NCI-H345 (cell line): ENCODE measurements at places on chromosomes 6 and 20.

DNA sequence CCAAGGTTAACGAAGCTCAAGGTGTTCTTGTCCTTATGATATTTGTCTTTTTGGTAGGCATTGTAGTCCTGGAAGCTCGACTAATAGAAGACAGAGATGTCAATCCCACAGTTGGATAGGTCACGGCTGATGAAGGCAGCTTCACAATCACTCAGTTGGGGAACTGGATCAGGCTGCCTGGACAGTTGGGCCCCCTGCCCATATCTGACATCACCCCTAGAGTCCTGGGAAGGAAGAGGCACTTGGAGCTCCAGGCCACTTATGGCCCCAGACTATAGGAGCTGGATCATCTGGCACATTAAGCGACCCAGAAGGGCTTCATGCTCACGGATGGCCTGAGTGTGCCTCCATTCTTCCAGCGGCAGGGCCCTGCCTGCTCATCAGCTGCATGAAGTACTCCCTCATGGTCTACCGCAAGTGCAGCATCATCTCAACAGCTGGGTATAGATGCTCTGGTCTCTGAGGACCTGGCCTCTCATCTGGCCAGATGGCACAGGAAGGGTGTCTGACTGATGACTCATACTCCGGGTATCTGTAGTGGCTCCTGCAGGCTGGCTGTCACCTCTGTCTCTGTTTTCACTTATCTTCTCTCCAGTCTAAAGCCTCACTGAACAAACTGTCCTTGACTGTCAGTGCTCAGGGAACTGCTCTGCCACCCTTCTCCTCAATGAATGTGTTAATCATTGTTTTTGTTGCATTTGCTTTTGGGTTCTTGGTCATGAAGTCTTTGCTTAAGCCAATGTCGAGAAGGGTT lies 29.2 kb upstream of the SSR1 start:
- peak; percentile 0 for DNase-seq

- peak; percentile 74 for DNase-seq
Observed at GRCh38 chr6:17392978-17393891, at the start of gene CAP2. Gene CAP2 (plus strand): TSS chr6:17393595. CDS start chr6:17421556, 27,961 bp downstream.

GRCh38 chr6:17638212-17638715 lies 38.2 kb downstream of the FAM8A1 start:
- no peak for DNase-seq

GRCh38 chr6:109229536-109229935 lies 134.2 kb downstream of the CEP57L1 start:
- DNase-seq, result no peak

GRCh38 chr6:140070846-140071473 lies 696.5 kb upstream of the CITED2 start:
- DNase-seq, result no peak

- no peak for DNase-seq
Observed at GRCh38 chr6:34490390-34491090, 24.7 kb downstream of the PACSIN1 start.

- no peak for DNase-seq
Observed at GRCh38 chr6:84065693-84066290, 32.2 kb downstream of the MRAP2 start.

GRCh38 chr6:107821591-107821990 lies 2.5 kb downstream of the SCML4 start:
- no peak for DNase-seq

- DNase-seq, result no peak
Observed at GRCh38 chr6:139137706-139138105, 2.8 kb downstream of the HECA start.

DNA sequence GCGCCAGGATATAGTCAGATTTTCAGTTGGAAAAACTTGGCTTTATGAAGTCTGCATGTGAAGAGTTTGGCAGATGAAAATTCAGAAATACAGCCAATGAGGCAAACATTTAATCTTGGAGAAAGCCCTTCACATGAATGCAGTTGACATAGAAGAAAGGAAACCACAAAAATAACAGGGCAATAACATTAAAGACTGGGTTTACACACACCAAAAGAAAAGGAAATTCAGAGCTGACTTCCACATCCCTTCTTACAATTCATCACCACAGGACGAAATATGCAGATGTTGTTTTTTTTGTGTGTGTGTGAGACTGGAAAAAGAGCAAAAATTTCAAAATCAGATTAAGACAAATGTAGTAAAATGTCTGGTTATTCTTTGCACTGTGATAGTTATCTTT lies 69.8 kb upstream of the HEY2 start:
- no peak for DNase-seq

- no peak for DNase-seq
Observed at GRCh38 chr6:17477356-17477755, 84.0 kb downstream of the CAP2 start.

DNA sequence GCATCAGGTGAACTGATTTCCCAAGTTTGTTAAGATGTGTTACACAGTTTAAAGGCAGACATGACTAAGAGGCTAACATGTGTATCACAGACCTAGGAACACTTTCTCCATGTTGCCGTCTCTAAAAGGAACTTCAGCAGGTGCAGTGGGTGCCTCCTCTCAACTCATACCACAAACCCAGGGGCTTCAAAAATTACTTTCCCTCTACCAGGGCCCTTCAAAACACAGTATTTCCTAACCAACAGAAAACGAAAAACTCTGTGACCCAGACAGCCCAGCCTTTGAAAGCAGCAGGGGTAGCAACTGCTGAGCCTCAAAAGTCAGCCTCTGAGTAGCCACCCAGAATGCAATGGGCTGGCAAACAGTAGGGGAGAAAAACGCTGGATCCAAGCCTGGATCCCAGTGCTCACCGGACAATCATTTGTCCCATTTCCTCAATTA lies 28.5 kb downstream of the B4GALT5 start:
- DNase-seq, result no peak

- no peak for DNase-seq
Observed at GRCh38 chr20:34299556-34300255, 3.4 kb downstream of the AHCY start.

DNA sequence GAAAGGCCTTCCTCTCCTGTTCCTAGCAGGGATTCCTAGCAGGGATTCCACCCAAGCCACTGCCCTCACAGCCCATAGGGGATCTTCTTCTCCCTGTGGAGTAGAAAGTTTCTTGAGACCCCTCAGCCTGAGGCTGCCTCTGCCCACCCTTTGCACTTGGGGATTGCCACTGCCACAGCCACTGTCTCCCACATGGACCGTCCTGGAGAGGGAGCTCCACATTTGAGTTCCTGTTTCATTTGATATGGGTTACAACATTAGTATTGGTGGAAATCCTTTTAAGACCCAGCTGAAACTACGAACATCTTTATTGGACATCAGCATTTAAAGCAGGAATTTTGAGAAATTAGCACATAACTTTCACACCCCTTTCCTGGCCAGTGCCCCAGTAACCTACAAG lies 25.6 kb downstream of the HLA-G start:
- DNase-seq, result no peak

DNA sequence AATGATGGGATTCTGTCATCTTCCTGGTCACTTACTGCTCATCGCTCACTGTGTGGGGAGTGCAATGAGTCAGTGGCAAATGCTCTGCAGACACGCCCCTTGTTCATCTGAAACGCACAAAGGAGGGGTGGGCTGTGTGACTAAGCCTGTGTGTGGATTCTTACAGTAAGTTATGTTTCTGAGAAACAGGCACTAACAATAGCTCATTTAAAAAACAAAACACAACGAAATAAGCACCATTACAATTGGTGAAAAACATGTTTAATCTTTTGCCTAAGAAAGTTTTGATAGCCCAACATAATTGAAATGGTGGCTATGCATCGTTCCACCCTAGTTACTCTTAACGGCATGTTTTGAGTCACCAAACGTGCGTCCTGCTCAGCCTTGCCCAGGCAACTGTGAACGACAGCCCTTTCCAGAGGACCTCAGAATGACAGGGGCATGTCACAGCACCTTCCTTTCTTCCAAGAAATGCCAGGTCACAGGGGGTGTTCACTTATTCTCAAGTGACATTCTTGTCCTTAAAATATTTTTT lies 118.4 kb upstream of the SGK1 start:
- peak; percentile 17 for DNase-seq

DNA sequence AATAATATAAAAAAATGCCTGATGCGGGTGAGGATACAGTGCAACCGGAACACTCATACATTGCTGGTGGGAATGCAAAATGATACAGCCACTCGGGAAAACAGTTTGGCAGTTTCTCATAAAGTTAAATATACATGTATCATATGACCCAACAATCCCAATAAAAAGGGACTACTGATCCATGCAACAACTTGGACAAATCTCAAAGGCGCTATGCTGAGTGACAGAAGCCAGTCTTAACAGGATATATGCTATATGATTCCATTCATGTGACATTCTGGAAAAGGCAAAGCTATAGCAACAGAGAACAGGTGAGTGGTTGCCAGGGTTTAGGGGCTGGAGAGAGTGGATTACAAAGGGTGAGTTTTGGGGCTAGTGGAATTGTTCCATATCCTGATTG lies 170.2 kb upstream of the MLN start:
- no peak for DNase-seq

DNA sequence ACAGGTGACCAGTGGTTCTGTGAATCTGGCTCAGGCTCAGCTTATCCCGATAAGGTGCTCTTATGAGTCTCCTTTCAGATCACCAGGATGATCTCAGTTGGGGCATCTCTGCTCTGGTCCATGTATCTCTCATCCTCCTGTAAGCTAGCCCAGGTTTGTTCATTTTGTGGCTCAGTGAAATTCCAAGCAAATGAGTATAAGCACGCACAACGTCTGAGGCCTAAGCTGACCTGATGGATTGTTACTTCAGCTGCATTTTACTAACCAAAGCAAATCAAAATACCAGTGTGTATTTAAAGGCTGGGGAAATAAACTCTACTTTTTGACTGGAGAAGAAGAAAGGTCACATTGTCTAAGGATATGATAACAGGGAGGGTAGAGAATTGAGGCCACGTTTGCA lies 551.0 kb upstream of the BTBD3 start:
- no peak for DNase-seq

DNA sequence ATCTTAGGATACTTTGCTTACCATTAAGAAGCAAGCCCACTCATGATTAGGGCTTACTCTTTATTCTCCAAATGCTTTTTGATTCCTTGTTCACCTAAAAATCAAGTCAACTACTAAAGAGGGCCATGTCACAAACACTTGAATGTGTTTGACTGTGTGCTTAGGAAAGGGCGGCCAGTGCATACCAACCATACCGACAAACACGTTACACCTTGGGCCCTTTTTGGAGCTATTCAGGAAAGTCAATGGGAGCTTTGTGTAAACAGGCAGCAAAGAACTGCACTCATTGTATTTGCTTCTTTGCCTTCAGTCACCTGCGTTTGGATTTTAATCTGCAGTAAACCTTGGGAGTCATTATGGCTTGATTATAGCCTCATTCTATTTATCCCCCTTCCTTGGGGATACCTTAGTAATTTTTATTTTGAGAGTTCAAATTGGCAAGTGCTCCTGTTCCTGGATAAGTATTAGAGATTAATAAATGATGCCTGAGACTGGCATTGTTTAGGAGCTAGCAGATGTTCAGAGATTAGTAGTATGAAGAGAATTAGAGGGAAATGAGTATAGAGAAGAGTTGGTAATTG lies 102.6 kb upstream of the HDGFL1 start:
- peak; percentile 58 for DNase-seq

- DNase-seq, result no peak
Observed at GRCh38 chr6:93341900-93342613, 77.3 kb downstream of the EPHA7 start.

- no peak for DNase-seq
Observed at GRCh38 chr6:147022041-147022440, 182.2 kb upstream of the STXBP5 start.

- no peak for DNase-seq
Observed at GRCh38 chr6:22601984-22602383, 32.6 kb downstream of the HDGFL1 start.

GRCh38 chr20:63747622-63748069 lies 8.1 kb downstream of the SLC2A4RG start:
- DNase-seq, result no peak

GRCh38 chr6:35718375-35718736 lies 18.5 kb upstream of the ARMC12 start:
- DNase-seq, result no peak

GRCh38 chr6:106977246-106977645 lies 2.7 kb upstream of the CD24 start:
- DNase-seq, result no peak

GRCh38 chr20:45336530-45337366 lies 11.5 kb downstream of the SDC4 start:
- DNase-seq, result no peak

DNA sequence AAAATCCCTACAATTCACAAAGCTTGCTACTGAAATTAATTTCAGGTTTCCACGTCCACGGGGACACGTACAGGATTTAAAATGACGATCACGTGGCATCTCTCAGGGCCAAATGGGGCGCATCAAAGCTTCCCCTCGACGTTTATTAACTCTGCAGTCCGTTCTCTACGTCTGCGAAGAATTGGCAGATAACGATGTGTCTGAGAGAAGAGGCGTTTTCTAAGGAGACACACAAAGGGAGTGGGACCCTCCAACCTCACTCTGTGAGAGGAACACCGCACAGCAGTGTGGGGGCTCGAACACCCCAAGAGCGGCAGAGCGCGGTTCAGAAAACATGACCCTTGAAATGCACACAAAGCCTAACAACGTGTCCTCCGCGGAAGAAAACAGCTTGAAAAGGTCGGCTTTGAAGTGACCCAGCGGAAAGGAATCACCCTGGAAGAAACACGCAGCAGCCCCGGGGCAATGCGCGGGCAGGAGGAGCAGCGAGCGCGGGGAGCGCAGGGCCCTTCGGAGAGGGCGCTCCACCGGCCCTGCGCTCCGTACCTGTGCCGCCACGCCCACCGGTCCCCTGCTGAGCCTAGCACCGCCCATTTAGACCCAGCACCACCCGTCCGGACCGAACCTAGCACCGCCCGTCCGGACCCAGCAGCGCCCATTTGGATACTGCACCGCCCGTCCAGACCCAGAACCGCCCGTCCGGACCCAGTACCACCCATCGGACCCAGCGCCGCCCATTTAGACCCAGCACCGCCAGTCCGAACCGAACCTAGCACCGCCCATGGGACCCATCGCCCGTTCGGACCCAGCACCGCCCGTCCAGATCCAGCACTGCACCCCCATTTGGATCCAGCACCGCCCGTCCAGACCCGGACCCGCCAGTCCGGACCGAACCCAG lies 1.1 kb upstream of the AFDN start:
- no peak for DNase-seq

DNA sequence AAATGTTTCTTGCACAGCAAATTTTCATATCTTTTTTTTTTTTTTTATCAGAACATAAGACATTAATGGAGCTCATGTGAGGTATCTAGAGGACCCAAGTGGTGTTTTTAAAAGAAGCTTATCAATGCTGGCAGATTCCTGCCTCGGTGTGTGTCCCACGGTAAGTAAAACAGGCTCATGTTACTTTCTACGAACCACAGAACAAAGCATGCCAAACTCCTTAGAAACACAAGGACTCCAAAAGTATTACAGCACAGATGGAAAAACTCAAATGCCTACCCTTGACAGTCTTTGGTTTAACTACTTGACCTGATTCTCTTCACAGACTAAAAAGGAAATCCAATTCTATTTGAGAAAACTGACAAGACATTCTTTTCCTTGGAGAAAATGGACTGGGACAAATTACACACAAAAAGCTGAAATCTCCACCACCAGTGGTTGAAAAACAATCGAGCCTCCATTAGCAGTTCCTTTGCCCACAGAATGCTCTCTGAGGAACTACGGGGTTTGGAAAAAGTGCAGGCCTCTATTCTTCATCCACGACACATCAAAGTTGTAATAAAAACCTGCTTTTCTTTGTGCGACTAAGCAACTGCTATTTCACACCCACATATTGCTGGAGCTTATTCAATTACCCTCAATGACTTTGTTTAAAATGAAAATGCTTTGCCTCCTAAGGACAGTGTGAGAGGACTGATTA lies 5.4 kb downstream of the METTL24 start:
- DNase-seq, result no peak
